ENCODE measurements at places on chromosomes 3 and 15.

GRCh38 chr3:190617185-190617584 lies 103.3 kb downstream of the IL1RAP start:
- DNase-seq = no peak

DNA sequence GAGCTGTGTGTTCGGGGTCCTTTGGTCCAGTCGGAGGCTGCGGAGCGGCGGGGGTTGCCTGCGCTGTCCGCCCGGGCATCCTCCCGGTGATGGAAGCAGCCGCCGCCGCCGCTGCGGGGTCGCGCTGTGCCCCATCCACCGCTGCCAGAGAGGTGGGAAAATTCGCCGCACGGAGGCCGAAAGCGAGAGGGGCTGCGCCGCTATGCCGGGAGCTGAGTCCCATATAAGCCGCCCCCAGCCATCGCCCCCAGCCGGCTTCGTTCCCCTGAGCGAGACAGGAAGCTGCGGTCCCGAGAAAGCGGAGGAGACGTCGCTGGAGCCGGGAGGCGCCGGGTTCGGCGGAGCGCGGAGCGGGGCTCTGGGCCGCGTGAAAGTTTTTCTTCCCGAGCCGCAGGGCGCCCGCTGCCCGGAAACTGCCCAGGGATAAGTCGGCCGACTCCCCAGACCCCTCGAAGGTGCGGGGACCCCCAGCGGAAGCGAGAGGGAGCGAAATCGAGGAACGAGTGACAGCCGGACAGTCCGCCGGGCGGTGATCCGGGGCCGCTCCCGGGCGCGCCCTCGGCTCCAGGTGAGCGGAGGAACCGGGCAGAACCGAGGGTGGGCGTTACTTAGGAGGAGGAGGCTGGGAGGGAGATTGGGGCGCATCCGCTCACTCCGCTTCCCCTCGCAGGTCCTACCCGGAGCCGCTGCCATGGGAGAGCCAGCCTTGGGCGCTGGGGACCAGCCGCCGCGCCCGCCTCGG lies 574 bp downstream of the CHST2 start:
- DNase-seq = peak; percentile 10

DNA sequence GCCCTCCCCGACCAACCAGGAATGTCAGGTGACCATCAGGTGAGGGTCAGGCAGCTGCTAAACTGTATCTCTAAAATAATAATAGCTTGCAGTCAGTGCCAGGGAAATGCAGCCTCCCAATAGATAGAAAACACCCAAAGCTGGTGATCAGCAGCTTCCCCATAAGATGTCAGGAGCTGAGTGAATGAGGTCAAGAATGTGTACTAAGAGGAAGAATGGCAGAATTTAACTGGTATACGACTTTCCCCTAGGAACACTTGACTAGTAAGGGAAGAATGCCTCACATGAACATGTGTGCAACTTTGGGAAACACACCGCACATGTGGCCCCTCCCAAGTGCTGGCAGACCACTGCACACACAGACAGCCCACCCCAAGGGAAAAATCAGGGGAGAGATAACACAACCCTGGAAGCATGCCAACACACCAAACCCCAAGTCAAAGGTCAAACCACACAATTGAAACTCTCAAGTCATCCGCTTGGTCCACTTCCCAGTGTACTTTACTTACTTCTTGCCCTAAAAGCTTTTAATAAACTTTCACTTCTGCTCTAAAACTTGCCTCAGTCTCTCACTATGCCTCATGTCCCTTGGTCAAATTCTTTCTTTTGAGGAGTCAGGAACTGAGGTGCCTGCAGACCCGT lies 806.5 kb downstream of the OTOL1 start:
- no peak for DNase-seq

DNA sequence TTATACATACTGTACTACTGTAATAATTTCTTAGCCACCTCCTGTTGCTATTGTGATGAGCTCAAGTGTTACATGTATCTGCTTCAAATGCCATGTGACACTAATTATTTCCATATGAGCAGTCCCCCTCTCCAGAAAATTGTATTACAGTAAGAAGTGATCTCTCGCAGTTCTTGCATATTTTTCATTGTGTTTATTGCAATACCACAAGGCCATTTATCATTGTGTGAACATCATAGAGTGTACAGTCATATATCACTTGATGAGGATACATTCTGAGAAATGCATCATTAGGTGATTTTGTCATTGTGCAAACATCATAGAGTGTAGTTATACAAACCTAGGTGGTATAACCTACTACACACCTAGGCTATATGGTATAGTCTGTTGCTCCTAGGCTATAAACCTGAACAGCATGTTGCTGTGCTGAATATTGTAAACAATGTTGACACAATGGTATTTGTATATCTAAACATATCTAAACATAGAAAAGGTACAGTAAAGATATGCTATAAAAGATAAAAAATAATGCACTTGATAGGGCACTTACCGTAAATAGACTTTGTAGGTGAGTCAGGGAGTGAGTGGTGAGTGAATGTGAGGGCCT lies 189.6 kb upstream of the MLF1 start:
- DNase-seq = no peak

- DNase-seq = no peak
Measured at GRCh38 chr15:33912326-33912725, 56.0 kb upstream of the CHRM5 start.

DNA sequence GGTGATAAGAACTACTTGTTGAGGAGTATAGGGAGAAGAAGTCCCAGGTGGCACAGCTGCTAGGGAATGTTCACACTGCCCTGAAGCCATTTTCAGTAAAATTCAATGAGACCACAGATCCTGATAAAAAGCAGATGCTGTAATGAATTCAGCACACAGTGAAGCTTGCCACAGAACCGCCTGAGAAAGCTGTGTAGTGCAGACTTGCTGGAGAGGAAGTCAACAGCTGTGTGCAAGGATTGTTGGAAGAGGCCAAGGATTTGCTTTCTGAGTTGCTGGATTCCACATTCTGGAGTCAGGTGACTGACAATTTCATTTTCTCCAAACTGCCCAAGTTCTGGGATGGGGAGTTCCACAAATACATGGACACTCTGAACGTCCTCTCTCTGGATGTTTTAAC lies 70.9 kb downstream of the ANP32A start:
- no peak for DNase-seq

- no peak for DNase-seq
Measured at GRCh38 chr3:106457281-106458180, 588.7 kb upstream of the CBLB start.

DNA sequence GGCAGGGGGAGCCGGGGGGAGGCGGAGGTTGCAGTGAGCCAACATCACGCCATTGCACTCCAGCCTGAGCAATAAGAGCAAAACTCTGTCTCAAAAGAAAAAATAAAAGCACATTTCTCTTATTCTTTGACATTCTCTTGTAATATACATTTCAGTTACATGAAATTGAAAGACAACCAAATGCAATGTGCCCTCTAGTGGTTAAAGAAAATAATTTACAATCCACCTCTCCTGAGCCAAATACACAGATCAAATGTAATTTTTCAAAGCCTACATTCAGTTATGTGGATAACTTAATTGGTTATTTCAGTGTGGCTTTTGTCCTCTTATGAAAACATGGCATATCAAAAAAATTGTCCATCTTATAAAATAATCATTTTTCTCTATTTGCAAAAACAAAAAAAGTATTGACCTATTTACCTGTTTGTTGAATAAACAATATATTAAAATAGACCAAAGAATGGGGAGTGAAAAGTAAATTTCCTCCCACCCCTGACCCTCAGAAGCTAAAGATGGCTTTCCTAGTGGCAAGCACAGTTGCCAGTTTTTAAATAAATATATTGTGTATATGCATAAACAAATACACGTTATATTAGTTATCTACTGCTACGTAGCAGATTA lies 14.2 kb upstream of the U2SURP start:
- DNase-seq = peak; percentile 38

DNA sequence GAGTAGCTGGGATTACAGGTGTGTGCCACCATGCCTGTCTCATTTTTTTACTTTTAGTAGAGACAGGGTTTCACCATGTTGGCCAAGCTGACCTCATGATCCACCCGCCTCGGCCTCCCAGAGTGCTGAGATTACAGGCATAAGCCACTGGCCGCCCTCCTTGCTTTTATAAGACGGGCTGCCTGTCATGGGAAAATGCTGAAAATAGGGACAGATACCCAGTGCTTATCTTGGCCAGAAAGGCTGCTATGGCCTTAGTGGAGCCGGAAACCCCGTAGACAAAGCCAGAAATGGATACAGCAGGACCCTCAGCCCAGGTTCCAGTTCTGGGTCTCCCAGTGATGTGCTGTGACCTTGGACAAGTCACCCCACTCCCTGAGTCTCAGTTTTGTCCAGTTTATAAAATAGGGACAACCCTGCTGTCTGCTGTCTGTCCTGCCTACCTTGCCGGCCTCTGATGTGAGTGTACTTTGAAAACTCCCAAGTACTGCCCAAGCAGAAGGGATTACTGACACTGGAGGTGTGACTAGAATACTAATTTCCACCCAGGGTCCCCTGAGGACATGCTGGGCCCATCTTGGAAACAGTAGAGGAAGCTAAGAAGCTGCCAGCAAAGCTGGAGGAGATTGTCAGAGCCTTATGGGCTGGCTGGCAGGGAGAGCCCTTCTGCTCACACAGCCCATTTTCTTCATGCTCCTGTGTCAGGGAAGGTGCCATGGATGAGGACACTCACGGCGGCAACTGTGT lies 59.6 kb downstream of the BDH1 start:
- no peak for DNase-seq

GRCh38 chr3:45188719-45189659 lies 37.1 kb downstream of the TMEM158 start:
- DNase-seq = no peak

GRCh38 chr3:105349684-105350387 lies 16.9 kb upstream of the ALCAM start:
- no peak for DNase-seq

GRCh38 chr15:77504306-77504705 lies 83.6 kb downstream of the HMG20A start:
- DNase-seq = no peak

DNA sequence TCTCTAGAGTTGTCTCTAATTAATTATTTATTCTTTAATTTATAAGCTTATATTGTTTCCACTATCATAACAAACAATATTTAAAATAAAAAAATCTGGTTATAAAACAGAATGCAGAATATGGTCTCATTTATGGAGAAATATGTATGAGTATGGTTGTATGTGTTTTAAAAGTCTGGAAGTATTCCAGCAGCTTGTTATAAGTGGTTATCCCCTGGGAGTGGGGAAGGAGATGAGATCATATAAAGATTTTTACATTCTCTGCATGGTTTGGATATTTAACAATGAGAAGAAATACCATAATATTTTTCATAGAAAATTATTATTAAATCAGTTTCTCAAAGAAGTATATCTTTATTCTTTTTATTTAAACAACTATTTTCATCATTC lies 135.4 kb upstream of the MB21D2 start:
- DNase-seq = no peak

DNA sequence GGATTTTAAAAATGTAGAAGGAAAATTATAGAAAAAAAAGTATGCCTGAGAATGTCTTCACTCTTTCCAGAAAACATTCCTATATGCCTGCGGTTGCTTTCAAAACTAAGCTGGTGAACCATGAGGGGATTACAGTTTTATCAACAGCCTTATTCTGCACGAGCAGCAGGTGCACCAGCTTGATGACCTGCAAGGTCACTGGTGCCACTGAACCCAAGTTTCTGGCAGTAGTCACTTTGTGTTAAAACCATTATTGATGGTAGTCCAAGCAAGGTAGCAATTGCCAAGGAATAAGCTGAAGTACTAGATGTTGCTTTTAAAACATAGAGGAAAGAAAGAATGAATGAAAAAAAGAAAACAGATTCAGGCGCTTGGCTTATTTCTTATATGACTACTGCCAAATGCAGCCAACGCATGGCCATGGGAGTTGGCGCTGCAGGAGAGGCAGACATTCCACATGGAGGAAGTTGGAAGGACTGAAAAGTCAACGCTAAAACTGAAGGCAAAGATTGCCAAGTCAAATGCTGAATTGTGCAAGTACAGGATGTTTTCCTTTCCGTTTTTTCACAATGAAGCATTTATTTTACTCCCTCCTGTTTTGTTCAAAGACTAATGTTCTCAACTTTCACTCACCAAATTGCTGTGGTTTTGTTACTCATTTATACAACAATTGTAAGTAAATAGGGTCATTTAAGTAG lies 601.4 kb downstream of the CADM2 start:
- DNase-seq = no peak

GRCh38 chr15:100595964-100596363 lies 6.0 kb downstream of the LINS1 start:
- no peak for DNase-seq

GRCh38 chr15:32899126-32899596 lies 181.4 kb downstream of the GREM1 start:
- no peak for DNase-seq

DNA sequence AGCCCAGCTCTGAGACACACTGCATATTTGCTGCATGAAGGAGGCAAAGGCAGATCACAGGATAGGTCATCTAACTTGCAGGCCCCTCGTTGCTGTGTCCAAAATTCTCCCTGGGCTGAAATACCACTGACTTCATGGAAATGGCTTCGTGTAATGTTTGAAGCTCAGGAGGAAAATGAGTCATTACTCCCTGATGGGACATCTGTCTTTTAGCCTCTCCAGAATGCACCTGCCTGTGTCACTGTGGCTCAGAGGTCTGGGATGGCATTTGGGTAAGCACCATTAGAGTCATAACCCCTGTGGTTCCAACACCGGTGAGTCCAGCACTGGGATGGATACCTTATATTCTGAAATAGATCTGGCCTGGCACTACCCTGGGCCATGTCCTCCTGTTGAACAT lies 51.5 kb downstream of the IL12A start:
- DNase-seq = no peak

DNA sequence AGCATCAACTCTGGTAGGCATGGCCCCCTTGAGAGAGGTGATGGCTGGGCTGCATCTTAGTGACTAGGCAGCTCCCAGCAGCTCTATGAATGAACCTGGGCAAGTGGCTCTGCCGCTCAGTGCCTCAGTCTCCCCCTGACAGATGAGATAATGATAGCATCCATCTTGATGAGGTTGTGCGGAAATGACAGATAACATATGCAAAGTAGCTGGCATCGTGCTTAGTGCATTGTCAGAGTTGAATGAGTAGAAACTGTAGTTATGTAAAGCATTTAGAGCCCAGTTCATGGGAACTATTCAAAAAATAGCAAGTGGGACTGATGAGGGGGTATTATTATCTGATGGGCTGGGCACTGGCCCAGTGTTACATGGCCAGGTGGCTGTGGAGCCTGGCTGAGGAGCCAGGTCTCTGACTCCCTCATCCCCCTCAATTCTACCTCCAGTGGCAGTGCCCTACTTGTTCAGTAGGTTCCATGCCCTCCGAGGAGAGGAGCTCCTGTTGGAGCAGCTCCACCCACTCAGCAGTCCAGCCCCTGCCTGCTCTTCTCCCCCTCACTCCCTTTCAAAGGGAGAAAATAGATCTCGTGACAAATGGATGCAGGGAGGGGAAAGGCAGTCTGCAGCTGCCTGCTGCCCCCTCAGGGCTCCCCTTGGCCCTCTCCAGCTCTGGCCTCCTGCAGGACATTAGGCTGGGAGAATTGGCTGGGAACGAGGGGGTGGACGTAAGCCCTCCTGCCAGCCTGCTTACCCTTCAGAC lies 6.6 kb downstream of the PRKCD start:
- no peak for DNase-seq

GRCh38 chr3:43289841-43290470 lies 3.6 kb downstream of the SNRK start:
- no peak for DNase-seq

Data from central memory CD4-positive, alpha-beta T cell (primary cell).